ENCODE measurements at places on chromosomes 2 and 18. TPM values are rescaled to one million over a fixed set of nuclear protein-coding genes. Genes with fewer than 3 reads are reported as not detected.

The DSC1 gene
- total RNA-seq = not detected

DNA sequence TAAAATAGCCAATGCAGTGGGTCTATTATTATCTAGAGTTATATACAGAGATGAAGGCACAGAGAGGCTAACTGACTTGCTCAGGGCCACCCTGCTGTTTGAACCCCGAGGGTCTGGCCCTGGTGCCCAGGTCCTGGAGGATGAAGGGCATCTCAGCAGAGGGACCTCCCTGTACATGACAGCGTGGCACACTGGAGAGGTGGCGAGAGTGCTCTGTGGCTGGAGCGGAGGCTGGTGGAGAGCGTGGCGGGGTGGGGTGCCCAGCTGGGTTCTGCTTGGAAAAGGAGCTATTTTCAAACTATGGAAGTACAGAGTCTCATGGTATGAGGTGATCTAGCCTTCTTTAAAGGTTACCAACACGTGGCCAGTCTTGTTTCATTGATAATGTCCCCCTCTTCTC lies 35.8 kb downstream of the GREB1 start:
- no peak overlapping the region for H3K27ac ChIP-seq
- peaks cover 9% of the 10 kb centered on the region for H3K4me1 ChIP-seq
- no peak for DNase-seq
- no peaks in the 10 kb centered on the region for H3K36me3 ChIP-seq

DNA sequence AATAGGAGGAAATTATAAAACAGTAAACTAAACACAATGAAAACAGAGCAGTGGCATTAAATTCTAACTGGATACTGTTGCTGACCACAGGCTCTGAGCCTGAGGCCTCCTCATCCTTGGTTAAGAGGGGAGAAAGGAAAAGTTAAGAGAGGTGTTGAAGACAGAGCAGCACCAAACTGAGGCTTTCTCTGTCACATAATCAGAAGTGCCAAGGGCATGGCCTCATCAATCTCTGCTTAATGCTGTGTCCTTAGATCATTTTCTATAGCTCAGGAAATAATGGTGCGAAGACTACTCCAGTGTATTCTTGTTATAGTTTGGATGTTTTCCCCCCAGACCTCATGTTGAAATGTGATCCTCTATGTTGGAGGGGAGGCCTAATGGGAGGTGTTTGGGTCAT lies 160.9 kb upstream of the SLC1A4 start:
- no peak overlapping the region for H3K4me3 ChIP-seq
- no peaks in the 10 kb centered on the region for H3K36me3 ChIP-seq
- H3K27me3 ChIP-seq = no peaks in the 10 kb centered on the region
- no peak overlapping the region for H3K27ac ChIP-seq
- peaks cover 11% of the 10 kb centered on the region for H3K4me1 ChIP-seq
- no peak for DNase-seq

DNA sequence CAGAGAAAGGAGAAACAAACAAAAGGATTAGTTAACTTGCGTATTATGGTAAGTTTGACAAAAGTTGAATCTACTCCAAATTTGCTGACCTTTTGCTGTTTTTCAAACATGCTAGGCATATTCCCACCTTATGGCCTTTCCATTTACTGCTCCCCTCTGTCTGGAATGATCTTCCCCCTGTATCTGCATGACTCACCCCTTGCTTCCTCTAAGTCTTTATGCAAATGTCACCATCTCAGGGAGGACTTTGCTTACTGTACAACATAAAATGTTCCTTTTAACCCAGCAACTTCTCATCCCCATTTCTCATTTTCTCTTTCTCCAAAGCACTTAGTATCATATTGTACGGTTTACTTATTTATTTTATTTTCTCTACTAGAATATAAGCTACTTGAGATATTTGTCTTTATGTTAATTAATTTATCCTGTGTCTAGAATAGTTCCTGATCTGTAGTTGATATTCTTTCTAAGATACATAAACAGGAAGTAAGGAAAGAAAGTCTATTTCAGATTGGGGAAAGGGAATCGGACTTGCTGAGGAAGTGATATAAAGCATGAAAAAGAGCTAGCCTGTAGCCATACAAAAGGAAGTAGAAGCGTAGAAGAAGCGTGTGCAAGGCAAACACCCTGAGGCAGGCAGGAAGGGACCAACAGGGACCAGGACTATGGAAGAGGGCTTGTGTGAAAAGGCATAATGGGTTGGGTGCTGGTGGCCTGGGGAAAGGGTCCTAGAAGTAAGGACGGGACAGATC lies 144.9 kb upstream of the ERBB4 start:
- no peak for DNase-seq
- H3K36me3 ChIP-seq = no peaks in the 10 kb centered on the region
- H3K27me3 ChIP-seq = no peaks in the 10 kb centered on the region
- H3K4me1 ChIP-seq = peaks cover 6% of the 10 kb centered on the region

DNA sequence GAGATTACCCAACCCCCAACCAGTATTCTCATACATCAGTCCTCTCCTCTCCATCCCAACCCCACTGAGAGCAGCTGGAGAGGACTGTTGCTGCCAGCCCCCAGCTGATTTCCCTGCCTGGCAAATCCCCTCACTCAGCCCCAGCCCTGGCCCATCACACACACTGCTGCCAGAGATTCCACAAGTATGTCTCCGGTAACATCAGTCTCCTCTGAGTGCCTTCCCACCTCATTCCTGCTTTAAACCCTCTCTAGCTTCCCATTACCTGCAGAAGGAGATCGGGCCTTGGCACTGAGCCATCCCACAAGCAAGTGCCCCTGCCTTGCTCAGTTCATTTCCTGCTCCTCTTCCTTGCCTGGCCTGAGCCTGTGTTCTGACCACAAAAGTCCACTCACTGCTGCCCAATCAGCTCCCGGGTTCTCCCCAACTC lies 50.6 kb upstream of the ZFP36L2 start:
- no peak overlapping the region for H3K4me3 ChIP-seq
- H3K4me1 ChIP-seq = peaks cover 33% of the 10 kb centered on the region

- no peaks in the 10 kb centered on the region for H3K36me3 ChIP-seq
- H3K27me3 ChIP-seq = no peaks in the 10 kb centered on the region
- no peak overlapping the region for H3K4me3 ChIP-seq
These were observed 101.3 kb downstream of the ANKRD44 start for GRCh38 chr2:197209246-197209645.

DNA sequence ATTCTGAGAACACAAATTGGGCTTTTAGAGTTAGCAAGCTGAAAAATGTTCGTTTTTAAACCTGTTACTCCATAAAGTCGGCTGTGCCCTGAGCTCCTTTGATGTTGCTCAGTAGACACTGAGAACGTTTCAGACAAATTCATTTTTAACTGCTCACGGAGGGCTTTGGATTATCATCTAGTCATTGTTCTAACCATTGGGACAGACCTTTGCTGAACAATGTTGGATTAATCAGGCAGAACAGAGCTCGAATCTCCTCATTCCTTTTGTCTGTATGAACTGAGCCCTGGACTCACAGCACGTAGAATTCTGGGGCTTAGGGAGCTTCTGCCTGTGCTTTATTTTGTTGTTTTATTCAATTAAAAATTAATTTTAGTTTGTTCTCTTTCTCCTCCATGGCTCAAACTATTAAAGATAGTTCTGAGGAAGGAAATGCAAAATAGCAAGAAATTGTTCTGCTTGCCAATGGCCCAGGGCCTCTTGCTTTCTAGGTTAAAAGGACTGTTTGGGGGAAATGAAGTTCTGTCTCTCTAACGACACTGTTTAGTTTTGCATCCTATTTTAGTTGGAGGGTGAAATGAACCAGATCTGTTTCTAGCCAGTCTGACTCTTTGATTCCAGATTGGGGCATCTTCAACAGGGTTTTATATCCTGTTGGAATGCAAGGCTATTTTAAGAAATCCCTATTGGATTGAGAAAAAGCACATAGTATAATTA lies 114.7 kb upstream of the CXCR4 start:
- no peak for DNase-seq
- H3K27me3 ChIP-seq = peaks cover 8% of the 10 kb centered on the region
- H3K4me1 ChIP-seq = no peaks in the 10 kb centered on the region
- no peak overlapping the region for H3K27ac ChIP-seq

DNA sequence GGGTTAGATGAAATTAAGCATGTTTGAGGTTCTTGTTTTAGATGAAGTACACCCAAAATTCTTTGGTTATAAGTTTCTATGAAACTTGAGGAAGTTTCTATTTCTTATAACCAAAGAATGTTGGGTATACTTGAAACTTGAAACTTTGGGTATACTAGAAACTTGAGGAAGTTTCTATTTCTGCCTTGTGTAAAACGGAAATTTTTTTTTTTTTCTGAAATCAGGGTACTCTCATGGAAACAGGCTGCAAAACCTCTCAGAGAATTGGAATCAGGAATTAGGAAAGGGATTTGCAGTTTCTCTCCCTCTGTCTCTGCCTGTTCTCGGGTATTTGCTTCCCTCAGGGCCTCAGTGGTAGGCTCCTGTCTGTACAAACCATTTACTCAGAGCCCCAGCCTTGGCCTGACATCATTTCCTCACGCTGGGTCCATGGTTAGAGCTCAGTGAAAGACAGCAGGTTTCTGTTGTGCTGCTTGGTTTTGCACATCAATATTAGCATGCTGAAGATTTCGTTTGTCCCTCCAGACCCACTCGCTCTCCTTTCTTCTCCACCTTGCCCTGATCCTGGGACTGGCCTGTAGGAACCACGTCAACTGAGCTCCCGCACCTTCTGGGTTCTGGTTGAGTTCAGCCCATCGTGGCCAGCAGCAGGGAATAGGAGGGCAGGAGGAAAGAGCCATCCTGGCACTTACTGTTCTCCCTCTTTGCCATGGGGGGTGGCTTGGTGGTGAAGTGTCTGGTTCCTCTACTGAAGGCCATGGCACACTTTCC lies 106.4 kb downstream of the POLR1A start:
- DNase-seq = no peak
- peak overlapping the region; percentile 90 for H3K27ac ChIP-seq
- peak overlapping the region; percentile 54 for H3K4me3 ChIP-seq
- H3K4me1 ChIP-seq = peaks cover 59% of the 10 kb centered on the region
- no peaks in the 10 kb centered on the region for H3K27me3 ChIP-seq

GRCh38 chr18:9712611-9713010 lies 4.5 kb downstream of the RAB31 start:
- H3K4me3 ChIP-seq = no peak overlapping the region
- peaks cover 61% of the 10 kb centered on the region for H3K4me1 ChIP-seq
- H3K27me3 ChIP-seq = no peaks in the 10 kb centered on the region
- peaks cover 3% of the 10 kb centered on the region for H3K36me3 ChIP-seq
- H3K27ac ChIP-seq = peak overlapping the region; percentile 68

The NEUROD1 gene
- total RNA-seq = not detected

The SRD5A2 gene
- total RNA-seq = not detected

DNA sequence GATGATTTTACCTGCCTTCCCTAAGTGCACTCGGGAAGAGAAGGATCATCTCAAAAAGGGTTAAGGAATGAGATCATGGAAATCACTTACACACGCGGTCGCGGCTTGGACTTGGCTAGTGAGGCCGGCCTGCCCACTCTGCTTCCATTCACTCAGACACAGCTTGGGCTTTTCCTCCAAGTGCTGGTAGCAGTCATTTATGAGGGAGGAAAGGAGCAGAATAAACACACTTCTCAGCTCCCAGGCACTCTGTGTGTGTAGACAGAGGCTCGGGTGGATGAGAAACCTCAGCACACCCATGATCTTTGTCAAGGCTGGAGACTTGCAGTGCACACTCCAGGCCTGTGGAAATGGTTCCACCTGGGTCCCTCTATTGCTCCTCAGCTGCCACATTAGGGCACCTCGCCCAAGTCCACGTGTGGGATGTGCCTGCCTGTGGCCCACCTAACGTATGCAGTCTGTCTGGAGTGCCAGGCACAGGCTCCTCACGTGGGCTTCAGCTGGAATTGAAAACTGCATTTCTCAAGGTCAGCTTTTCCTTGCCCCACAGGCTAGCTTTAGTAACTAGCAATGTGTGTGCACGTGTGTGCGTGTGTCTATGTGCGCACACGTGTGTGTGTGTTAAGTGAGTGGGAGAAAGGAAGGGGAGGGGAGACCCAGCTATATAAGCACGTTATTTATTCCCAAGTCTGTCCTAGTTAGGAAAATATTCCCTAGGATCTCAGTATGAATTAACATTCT lies 288.4 kb downstream of the SOX11 start:
- no peaks in the 10 kb centered on the region for H3K36me3 ChIP-seq
- H3K27me3 ChIP-seq = peaks cover 13% of the 10 kb centered on the region
- no peak for DNase-seq
- no peak overlapping the region for H3K27ac ChIP-seq
- peaks cover 5% of the 10 kb centered on the region for H3K4me1 ChIP-seq

The CYRIA gene
- 2.8 TPM for total RNA-seq

DNA sequence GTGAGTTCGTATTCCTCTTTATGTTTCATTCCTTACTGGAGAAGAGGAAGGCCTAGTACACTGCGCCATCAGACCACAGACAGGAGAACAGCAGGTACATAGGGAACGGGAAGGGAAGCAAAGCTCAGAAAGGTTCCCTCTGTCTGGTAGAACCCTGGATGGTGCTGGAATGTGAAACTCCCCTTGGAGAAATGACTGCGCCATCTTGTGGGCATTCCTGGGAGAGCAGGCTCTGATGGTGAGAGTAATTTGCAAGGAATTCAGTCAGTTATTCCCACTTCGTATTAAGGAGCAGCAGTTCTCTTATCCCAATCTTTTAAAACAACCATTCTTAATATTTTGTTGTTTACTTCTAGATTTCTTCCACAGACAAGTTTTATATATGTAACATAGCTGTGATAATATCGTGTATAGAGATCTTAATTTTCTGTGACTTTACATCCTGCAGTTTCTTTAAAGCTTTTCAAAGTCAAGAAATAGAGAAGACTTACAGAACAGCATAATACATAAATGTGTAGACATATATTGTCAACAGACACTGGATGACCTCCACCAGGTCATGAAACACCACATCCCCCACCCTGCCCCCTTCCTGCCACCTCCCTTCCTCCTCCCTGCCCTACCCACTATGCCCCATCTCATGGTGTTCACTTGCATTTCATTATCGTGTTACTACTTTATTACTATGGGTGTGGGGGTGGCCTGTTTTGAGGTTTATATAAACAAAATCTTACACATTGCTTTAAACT lies 83.9 kb downstream of the ARHGEF4 start:
- DNase-seq = no peak
- H3K27me3 ChIP-seq = no peaks in the 10 kb centered on the region
- no peak overlapping the region for H3K4me3 ChIP-seq
- H3K27ac ChIP-seq = no peak overlapping the region

DNA sequence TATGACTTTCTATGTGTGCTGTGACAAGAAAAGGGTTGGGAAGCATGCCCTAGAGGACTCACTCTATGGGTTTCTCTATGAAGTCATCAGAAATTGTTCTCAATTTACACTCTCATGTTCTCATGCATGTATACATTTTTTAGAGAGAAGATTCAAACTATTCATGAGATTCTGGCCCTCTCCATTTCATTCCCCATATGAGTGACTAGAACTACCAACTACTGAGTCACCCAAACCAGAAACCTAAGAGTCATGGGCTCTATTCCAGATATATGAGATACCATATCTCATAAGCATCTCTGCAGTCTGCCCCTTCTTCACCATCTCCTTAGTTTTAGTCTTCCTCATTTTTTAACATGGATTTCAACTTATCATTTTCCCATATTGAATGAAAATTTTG lies 87.7 kb downstream of the EXOC6B start:
- peaks cover 9% of the 10 kb centered on the region for H3K36me3 ChIP-seq
- DNase-seq = no peak
- H3K27ac ChIP-seq = no peak overlapping the region
- H3K27me3 ChIP-seq = no peaks in the 10 kb centered on the region
